ENCODE measurements at places on chromosomes 2 and 18.

- peak; percentile 64 for DNase-seq
These were observed 475 bp downstream of the B3GNT2 start for GRCh38 chr2:62196278-62196901.

DNA sequence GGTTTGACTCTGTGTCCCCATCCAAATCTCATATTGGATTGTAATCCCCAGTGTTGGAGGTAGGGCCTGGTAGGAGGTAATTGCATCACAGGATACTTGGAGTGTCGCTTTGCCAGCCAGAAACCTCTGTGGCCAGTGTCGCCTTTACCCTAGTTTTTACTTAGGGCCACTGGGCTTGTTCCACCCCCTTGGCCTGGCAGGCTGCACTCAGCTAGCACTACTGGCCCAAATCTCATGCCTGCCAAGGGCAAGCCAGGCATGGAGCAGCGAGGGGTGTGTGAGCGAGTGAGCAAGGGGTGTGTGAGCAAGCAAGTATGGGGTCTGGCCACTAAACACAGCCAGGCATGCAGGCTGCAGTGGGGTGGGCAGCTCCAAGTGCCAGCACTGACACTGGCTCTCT lies 178.7 kb upstream of the MGAT5 start:
- no peak for DNase-seq

GRCh38 chr2:10282611-10283105 lies 20.0 kb upstream of the HPCAL1 start:
- peak; percentile 41 for DNase-seq

- no peak for DNase-seq
These were observed 267.6 kb upstream of the LYPD1 start for GRCh38 chr2:132937629-132938028.

DNA sequence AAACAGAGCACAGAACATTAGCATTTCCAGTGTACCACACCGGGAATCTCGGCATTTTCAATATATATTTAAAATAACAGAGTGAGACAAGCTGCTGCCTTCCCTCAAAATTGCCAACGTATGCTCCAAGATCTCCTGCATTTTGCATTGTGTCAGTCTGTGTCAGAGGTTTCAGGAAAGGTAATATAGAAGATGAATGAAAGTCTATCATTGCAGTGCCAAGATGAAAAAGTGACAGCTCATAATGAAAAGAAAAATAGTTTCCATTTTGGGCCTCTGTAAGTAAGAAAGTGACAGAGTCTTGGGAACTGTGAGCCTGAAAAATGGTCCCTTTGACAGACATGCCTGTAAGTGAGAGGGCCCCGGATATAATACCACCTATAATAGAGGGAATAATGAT lies 297.8 kb upstream of the PIK3C3 start:
- no peak for DNase-seq

DNA sequence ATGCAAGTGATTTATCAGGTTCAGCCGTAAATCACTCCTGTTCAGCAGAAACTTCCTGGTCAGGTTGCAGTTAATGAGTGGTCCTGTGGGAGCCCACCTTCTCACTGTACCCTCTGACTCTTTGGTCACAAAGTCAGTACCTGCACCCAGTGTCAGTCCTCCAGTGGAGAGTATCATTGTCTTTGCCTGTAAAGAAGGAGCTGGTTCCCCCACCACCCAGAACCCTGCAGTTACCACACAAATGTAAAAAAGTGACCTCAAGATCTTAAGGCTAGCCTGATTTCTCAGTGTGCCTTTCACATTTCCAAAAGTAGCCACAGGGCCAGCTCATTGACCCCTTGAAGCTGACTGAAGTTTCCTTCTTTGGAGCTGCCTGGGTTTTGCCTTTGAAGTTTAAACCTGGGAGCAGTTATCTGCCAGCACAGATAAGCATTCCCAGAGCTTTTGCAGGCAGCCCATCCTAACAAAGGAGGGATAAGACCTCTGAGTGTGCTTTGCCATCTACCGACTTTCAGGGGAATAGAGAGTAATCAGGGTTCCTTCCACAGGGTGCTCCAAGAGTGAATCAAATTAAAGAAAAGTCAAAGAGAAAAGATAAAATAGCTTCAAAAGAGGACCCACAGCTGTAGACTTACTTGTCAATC lies 725.2 kb downstream of the CPS1 start:
- no peak for DNase-seq

DNA sequence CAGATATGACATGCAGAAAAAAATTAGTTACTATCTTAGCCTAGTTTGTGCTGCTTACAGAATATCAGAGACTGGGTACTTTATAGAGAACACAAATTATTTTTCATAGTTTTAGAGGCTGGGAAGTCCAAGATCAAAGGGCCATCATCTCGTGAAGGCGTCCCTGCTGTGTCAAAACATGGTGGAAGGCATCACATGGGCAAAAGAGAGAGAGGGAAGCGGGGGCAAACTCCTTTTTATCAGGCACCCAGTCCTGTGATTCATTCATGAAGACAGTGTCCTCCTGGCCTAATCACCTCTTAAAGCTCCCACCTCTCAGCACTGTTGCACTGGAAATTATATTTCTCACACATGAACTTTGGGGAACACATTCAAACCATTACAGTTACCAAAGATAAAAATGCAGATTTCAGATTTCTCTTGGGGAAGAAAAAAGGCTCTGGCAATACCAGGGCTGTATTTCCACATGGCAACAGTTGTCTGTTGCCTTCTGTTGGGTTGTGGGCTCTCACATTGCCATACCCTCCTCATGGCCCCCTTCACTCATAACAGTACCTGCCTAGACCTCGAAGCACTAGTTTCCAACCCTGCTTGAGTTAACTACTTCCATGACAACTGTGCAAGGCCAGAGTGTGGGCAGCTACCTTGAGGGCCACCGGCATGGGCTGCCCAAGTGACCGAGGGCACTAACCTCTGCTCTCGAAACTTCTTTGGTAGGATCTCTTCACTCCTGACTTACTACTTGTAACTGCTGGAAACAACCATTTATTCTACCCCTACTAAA lies 2.7 kb upstream of the ACTR3 start:
- DNase-seq: peak; percentile 45

DNA sequence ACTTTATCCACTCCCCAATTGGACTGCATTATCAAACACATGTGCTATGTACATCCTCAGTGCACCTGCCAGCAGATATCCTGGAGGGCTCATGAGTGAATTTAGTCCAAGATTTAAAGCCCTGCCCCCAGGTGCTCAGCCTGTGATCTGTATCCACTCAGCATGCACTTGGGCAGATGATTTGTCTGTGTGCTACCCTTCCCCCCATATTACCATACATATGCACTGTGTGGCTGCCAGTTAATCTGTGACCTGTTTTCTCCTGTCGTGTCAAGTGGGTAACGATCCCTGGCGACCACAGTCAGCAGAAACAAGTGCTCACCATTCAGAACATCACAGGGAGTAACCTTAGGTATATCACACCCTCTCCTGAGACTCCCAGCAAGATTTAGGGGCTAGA lies 10.2 kb downstream of the NAGK start:
- no peak for DNase-seq

- no peak for DNase-seq
These were observed 339.8 kb downstream of the CYP26B1 start for GRCh38 chr2:71807581-71808451.
